ENCODE measurements at places on chromosomes 4 and X. TPM values are rescaled to one million over a fixed set of nuclear protein-coding genes. Genes with fewer than 3 reads are reported as not detected.

- DNase-seq, result peak; percentile 5
Measured at GRCh38 chrX:136880003-136880451, 498 bp downstream of the RBMX start.

Gene ENOPH1
- total RNA-seq, result 53.3 TPM

DNA sequence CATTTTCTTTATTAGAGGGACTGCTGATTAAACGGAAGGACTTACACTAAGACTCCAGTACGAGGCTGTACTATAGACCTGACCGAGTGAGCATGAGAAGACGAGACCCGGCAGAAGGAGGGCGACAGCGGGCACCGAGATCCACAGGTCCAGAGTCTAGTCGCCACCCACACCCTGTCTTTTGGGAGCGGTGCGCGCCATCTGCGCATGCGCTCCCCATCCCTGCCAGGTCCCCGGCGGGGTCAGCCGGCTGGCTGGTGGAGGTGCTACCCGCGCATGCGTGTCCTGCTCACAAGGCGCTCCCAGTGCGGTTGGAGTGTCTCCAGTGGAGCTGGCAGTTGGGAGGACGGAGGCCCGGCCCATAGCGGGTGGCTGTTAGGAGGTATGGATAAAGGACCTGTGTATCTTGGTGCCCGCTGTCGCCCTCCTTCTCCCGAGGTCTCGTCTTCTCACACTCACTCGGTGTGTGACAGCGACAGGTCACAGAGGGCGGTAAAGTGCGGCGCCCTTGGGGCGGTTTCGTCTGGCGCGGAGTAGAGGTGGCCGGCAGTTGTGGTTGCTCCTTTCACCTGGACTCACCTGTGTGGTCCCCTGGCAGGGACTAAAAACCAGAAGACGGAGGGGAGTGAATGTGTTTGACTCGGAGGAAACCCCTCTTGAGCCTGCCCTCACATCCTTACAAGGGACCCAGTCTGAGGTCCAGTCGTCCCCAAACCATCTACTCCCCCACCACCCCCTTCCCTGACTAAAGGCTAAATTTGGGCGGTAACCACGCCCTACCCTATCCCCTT is 7.6 kb upstream of the HSD17B10 start:
- DNase-seq, result peak; percentile 65

Gene SPIN2B
- 15.5 TPM for total RNA-seq

DNA sequence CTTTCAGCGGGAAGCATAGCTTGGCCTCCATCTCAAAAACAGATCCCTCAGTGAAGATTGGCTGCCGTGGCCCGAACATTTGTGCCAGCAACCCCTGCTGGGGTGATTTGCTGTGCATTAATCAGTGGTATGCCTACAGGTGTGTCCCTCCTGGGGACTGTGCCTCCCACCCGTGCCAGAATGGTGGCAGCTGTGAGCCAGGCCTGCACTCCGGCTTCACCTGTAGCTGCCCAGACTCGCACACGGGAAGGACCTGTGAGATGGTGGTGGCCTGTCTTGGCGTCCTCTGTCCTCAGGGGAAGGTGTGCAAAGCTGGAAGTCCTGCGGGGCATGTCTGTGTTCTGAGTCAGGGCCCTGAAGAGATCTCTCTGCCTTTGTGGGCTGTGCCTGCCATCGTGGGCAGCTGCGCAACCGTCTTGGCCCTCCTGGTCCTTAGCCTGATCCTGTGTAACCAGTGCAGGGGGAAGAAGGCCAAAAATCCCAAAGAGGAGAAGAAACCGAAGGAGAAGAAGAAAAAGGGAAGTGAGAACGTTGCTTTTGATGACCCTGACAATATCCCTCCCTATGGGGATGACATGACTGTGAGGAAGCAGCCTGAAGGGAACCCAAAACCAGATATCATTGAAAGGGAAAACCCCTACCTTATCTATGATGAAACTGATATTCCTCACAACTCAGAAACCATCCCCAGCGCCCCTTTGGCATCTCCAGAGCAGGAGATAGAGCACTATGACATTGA is 175.4 kb downstream of the FAT4 start:
- DNase-seq, result no peak

DNA sequence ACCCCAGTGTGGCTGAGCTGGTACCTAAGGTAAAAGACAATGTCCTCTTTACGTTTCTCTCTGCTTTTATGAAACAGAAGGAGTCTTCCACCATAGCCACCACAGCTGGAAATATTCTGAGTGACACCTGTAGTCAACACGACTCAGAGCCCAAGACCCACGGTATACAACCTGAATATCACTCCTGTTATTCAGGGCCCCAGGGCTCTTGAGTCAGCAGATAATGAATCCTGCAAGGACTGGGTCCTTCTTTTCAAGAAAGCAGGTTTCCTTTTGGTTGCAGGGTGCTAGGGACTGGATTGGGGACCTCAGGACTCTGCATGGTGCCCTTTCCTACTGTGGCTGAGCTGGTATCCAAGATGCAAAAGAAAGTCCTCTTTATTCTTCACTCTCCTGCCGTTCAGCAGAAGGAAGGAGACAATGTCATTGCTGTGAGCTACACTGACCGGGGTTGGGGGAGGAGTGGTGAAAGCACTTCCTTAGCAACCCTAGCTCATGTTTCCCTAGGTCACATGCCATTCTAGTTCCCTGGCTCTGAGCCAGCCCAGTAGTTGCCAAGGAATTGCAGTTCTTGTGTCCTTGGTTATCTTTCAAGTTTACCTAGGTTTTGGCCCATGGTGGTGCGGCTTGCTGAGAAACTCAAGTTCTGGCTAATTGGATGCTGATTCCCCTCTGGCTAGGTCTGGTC is 23.7 kb upstream of the UNC5C start:
- DNase-seq, result no peak

- DNase-seq, result no peak
Measured at GRCh38 chrX:71241301-71241700, 12.6 kb downstream of the ZMYM3 start.

DNA sequence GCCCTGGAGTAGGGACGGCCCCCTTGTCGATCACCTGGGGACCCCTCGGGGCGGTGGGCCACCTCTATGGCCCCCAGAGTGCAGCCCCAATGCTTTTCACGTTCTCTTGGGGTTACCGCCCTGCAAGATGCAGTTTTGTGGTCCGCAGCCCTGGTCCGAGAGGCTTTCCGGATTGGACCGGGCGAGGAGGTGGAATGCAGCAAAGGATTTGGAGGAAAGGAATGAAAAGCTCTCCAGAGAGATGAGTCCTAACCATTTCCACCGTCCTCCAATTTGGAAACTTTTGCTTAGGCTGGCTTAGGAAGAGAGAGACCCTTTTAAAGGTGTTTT is 601 bp downstream of the SLC25A43 start:
- DNase-seq, result no peak

- no peak for DNase-seq
Measured at GRCh38 chr4:99665983-99666382, 8.4 kb upstream of the C4orf54 start.

Gene MAMLD1
- 4.5 TPM for total RNA-seq

DNA sequence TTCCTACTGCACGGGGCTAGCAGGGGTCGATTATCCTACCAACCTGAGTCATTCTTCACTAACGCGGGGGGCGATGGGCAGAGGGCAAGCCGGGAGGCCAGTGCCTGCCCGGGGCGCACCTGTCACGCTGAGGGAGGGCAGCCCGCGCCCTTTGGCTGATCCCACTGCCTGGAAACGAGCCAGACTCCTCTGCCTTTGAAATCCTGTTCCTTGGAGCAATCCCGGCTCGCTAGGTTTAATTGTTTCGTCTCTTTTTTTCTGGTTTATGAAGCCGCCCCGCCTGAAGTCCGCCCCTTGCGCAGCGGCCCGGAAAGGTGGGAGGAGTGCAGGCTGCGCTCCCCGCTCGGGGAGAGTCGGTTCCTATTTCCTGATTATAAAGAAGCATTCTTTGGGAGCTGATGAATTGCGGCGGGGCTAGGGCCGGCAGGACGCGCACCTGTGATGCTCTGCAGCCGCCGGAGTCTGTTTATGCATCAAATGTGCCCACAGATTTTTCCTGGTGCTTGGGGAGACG is 484.2 kb downstream of the BCOR start:
- no peak for DNase-seq

- DNase-seq, result no peak
Measured at GRCh38 chr4:139532947-139533346, 23.1 kb downstream of the SETD7 start.

DNA sequence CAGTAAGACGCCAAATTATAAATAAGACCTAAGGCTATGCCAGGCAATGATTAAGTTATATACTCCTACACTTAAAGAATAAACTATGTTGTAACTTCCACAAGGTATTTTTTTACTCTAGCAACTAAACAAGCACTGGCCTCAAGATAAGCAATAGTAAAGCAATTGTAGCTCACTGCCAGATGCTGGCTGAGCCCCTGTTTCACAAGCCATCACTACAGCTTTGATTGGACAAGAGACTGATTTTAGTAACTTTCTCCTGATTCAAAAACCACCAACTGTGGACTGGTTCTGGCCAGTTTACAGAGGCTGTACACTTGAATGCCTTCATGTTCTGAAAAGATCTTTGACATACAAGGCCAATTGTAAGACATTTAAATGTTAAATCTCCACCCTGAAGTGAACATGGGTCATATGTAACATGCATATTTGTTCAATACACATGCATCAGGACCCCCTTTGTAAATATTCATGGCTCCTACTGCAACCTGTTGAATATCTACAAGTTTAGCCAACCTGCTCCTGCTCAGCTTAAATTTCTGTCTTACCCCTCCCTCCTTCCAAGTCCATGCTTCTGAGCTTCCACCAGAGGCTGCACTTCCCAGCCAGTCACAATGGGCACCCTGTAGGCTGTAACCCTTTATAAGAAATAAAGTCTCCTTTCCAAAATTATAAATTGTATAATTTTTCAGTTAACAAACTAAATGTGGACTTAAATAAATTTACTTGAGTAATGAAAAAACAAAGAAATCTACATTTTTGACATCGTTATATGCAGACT is 423.6 kb downstream of the ANKRD50 start:
- no peak for DNase-seq

Gene UGT2A1
- not detected for total RNA-seq

All from neural crest cell (in vitro differentiated cells).